ENCODE measurements at places on chromosomes 12 and 14.
A peak's percentile ranks its signal among the peaks of the same experiment; 100 is the strongest.

DNA sequence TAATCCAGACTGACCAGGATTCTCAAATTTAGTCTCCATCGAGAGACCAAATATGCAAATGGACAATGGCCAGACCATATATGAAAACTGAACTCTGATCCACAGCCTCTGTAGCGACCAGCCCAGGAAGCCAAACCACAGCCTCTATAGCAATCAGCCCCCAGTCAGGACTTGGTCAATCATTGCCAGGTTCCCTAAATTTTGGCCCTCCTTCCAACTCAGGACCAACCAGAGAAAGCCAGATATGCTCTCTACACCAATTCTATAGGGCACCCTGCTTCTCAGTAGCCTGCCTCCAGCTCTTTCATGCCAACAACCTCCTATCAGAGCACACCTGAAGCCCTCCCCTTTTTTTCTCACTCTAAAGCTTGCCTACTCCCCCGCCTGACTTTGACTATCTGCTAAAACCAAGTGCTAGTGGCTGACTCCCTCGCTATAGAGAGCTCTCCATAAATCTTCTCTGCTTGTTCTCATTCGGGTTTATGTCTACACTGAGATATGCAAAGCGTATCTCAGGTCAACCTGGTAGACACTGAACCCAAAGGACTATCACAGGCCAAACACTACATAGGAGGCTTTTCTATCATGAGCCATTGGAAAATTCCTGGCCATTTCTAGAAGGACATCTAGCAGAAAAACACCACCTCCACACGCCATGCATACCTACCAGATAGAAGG lies 110.5 kb upstream of the FUT8 start:
- no peak for DNase-seq

- DNase-seq, result no peak
Observed at GRCh38 chr14:34220921-34221320, 241.1 kb downstream of the SPTSSA start.

GRCh38 chr12:114319422-114319821 lies 86.5 kb downstream of the TBX5 start:
- no peak for DNase-seq

- no peak for DNase-seq
Observed at GRCh38 chr14:103528146-103528586, 830 bp upstream of the TRMT61A start.

- DNase-seq, result no peak
Observed at GRCh38 chr14:67413806-67414769, 2.1 kb upstream of the PLEK2 start.

GRCh38 chr12:12467688-12468261 lies 94.9 kb downstream of the DUSP16 start:
- no peak for DNase-seq

DNA sequence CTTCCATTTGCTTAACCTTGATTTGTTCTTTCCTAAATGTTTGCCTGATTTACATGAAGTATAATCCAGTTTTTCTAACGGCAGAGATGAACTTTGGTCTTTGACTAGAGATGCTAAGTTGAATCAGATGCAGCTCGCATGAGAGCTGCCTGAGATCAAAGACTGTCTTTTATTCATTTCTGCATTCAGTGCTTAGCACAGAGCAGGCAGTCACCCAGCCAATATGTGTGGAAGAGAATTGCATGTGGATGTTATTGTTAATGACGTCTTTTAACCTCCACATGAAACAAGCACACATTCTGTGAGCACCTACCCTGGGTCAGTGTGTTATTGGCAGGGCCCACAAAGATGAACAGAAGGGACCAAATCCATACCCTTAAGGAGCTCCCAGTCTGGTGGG lies 99.2 kb downstream of the SLC5A8 start:
- no peak for DNase-seq

- DNase-seq, result no peak
Observed at GRCh38 chr12:101634724-101635123, 40.0 kb downstream of the MYBPC1 start.

DNA sequence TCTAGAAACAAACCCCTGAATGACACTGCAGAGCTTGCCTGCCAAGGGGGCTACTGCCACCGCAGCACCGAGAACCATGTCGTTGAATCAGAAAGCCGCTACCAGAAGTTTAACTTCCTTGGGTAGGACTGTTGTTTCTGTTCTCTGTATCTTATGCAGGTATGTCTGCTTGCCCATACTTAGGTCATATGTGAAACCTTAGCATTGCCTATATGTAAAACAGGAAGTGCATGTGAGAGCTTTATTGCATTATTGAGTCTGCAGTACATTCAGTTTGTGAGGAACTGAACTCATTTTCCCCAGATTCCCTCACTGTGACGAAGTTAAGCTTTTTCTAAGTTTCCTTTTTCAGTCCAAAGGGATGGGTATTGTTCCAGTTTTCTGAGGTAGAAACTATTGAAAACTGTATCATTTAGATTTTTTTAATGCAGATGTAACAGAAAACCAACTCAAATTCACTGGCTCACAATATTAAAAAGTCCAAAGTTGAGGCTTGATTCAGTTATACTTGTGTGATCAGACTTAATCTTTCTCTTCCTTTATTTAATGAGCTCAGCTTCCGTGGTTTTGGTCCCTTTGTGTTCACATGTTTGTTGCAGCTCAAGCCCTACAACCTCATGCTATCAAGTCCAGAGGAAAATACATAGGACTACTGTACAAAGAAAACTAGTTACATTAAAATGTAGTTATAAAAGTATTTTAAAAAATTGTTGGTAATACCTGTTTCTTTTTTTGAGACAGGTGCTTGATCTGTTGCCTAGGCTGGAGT lies 6.9 kb downstream of the FBXO34 start:
- DNase-seq, result peak; percentile 73

DNA sequence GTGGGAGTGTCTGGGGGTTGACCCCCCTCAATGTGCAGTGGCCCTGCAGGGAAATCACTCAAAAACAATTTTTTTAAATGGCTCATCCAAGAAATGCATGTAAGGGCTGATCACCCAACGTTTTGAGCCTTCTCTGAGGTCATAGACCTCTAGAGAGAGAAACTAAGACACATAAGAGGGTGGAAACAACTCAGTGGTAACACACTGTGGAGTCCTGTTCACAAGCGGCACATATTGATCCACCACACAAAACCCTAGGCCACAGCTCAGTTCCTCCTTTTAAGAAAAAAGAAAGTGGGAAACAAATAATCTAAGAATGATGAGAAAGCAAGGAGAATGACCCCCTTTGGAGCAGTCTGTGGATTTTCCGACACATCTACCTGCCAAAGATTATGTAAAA lies 83.0 kb upstream of the METAP2 start:
- no peak for DNase-seq

GRCh38 chr14:23624830-23625404 lies 11.2 kb upstream of the DHRS2 start:
- no peak for DNase-seq

DNA sequence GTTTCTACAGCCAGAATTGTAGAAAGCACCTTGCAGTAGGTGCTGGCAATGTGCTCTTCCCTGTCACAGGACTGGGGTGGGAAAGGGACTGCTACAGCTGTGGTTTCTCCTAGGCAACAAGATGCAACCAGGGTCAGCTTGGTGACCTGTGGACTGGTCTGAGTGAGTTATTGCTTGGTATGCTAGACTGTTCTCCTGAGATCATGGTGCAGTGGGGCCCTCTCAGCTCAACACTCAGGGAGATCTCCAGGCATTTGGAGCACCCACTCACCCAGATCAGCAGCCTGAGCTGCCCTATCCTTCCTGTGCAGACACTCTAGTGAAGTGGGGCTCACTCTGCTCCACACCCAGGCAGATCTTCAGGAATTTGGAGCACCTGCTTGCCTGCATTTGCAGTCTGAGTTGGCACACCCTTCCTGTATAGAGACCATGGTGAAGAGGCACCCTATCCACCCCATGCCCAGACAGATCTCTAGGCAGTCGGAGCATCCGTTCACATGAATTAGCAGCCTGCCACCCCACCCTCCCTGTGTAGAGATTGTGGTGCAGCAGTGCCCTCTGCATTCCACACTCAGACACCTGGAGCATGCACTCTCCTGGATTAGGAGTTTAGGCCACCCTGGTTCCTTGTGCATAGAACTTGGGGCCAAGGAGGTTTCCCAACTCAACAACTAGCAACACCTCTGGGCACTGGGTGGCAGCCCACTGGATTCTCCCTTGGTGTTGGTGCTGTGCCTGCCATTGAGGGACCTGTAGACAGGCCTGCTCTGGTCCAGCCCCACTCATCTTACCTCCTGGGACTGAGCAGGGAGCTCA lies 3.8 kb upstream of the FAM186B start:
- DNase-seq, result no peak

GRCh38 chr12:82838827-82839226 lies 152.1 kb downstream of the TMTC2 start:
- DNase-seq, result no peak

- no peak for DNase-seq
Observed at GRCh38 chr12:108772891-108773797, 41.8 kb upstream of the CORO1C start.

DNA sequence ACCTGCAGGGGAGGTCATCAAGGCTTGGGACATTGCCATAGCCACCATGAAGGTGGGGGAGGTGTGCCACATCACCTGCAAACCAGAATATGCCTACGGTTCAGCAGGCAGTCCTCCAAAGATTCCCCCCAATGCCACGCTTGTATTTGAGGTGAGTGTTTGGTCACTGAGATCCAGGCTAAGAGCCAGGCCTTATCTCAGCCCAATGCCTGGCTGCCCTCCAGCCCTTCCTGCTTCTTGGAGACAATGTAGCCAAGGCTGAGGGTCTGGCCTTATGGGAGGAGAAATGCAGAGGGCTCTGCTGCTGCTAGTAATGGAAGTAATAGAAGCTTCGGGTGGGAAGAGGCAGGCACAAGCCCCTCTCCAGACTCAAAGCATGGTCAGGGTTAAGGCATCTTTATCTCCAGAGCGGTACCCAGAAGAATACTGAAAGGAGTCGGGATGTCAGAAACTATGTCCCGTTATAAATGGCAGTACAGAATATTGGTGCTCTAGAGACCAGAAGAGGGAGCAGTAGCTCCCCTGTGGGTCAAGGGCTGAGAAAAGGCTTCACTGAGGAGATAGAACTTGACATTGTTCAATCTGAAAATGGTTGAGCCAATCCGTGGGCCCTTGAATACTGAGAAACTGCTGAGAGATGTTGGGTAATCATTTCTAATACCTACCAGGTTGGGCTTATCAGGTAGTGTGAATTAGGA lies 3.1 kb downstream of the FKBP4 start:
- DNase-seq, result no peak

DNA sequence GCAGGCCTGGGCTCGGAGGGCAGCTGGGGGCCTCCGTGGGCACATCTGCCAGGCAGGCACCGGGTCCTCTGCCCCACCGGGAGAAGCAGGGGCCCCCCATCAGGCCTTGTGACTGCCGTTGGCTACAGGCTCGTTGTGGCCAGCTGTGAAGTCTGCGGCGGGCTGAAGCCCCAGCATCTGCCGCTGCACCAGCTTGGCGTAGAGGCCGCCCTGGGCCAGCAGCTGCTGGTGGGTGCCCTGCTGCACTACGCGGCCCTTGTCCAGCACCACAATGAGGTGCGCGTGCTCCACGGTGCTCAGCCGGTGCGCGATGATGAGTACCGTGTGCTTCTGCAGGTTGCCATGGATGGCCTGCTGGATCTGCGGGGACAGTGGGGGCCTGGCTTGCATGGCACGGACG lies 33.9 kb upstream of the VPS37B start:
- DNase-seq, result no peak

GRCh38 chr12:64716371-64716770 lies 42.8 kb downstream of the GNS start:
- no peak for DNase-seq
